ENCODE measurements at places on chromosomes 11 and 22.

DNA sequence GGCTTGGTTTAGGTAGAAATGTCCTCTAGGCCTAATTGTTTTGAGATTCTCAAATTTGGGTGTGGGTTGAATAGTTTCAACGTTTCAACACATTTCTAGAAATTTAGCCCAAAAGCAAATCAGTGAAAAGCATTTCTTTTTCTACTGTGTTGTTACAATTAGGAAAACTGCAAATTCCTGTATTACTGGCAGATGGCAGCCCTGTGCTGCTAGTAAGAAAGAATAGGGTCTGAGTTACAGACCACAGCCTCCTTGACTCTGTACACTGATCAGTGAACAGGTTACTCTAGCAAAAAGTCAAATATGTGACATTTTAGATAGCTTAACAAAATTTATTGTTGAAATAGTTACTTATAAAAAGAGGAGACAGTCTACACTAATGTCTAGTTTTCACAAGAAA, 703.0 kb downstream of the JRKL start:
- no peak for DNase-seq

GRCh38 chr11:94576306-94576705, 9.1 kb downstream of the PIWIL4 start:
- no peak for DNase-seq

DNA sequence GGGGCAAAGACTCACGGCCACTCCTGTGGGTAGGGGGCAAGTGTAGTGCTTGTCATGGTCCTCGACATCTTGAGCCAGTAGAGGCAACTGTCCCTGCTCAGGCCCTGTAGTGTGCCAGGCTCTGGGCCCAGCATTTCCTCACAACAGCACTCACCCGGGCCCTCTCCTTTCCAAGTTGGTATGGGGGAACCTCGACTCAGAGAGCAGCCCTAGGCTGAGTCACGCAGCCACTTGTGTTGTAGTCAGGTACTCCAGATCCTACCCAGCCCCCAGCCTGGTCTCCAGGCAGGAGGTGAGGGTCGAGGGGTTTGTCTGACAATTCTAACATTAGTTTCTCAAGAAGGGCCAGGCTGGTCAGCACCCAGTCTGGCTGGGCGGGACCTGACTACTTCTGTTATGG, 4.1 kb downstream of the RELT start:
- no peak for DNase-seq

- DNase-seq, result no peak
Measured at GRCh38 chr22:23283591-23284503, 103.5 kb downstream of the BCR start.

- no peak for DNase-seq
Measured at GRCh38 chr22:50599816-50600455, 657 bp upstream of the MAPK8IP2 start.

DNA sequence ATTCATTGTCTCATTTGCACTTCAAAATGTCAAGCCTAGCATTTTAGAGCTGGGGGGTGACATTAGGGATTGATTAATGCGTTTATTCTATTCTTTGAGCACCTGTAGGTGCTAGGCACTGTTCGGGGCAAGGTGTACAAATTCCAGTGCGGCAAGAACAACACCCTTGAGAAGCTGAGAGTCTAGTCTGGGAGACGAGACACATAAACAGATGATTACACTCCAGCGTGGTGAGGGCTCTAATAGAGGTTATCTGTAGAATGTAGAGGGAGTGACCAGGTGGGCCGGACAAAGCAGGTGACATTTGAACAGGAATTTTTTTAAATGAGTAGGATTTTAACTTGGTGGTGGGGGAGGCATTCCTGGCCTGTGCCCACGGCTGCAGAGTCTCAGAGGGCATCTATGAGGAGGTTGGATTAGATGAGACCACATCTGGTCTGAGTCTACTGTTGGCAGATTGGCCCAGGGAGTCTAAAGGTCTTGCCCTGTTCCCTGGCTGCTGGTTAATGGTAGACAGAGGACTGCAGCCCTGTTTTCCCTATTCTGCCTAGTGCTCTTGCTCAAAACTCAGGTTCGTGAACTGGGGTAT, 970 bp downstream of the CAT start:
- DNase-seq, result no peak

GRCh38 chr11:119618208-119618909, 110.6 kb downstream of the NECTIN1 start:
- no peak for DNase-seq

DNA sequence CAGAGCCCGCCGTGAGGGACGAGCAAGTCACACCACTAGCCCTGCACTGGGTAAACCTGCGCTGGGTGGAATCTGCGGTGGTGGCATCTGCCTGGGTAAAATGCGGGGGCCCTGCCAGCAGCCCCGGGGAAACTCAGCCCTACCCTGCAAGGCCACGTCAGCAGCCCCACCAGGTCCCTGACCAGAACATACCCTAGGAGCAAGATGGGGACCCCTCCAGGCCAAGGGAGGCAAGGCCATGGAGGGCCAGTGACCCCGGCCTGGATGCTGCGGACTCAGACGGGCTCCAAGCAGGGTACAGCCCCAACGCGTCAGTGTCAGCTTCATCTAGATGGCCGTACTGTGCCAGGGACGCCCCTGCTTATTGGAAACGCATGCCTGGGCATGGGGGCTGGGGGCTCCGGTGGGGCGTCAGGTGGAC, 26.3 kb downstream of the TOLLIP start:
- DNase-seq, result no peak

DNA sequence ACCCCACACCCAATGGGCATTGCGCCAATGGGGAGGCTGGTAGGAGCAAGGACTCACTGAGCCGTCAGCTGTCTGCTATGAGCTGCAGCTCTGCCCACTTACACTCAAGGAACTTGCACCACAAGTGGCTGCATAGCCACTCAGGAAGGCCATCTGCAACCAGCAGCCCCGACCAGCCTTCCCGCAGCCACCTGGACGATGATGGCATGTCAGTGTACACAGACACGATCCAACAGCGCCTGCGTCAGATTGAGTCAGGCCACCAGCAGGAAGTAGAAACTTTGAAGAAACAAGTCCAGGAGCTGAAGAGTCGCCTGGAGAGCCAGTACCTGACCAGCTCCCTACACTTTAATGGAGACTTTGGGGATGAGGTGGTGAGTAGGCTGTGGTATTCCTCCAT, 59.8 kb upstream of the HORMAD2 start:
- DNase-seq, result no peak

- DNase-seq, result no peak
Measured at GRCh38 chr22:30232716-30233218, 13.8 kb downstream of the LIF start.

DNA sequence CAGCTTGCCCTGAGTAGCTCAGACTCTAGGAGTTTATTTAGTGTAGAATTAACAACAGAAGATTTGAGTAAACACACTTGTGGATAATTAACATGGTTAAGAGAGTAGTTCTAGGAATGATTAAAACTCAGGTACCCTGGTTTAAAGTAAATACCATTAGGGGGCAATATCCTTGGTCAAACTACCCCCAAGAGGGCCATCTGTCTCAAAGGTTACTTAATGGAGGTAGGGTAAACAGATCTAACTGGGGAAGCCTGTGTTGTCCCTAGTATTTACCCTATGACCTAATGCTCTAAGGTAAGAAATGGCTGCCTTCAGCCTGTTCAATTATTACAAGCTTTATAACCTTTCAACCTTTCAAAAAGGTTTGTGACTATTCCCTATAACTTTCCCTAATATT, 10.6 kb upstream of the GLYATL1 start:
- no peak for DNase-seq

- DNase-seq, result no peak
Measured at GRCh38 chr11:116107229-116107628, 603.0 kb upstream of the CADM1 start.
